ENCODE measurements at places on chromosomes 3 and 15.
A peak's percentile ranks its signal among the peaks of the same experiment; 100 is the strongest.

DNA sequence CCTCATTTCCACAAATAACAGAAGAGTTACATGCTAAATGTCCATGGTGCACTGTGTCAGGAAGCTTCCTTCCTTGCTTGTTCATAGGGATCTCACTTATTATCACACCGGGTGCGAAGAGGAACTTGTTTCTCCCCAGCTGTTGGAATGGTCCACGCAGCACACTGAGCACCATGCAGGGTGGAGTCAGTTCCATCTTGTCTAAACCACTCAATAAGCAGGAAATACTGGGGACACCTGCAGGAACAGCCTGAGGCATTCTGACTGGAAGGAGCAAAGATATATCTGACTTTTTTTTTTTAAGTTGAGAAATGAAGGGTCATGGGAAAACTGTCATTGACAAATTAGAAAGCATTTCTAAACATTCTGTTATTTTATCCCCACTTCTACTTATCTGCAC lies 70.0 kb upstream of the WDR72 start:
- no peak for DNase-seq

DNA sequence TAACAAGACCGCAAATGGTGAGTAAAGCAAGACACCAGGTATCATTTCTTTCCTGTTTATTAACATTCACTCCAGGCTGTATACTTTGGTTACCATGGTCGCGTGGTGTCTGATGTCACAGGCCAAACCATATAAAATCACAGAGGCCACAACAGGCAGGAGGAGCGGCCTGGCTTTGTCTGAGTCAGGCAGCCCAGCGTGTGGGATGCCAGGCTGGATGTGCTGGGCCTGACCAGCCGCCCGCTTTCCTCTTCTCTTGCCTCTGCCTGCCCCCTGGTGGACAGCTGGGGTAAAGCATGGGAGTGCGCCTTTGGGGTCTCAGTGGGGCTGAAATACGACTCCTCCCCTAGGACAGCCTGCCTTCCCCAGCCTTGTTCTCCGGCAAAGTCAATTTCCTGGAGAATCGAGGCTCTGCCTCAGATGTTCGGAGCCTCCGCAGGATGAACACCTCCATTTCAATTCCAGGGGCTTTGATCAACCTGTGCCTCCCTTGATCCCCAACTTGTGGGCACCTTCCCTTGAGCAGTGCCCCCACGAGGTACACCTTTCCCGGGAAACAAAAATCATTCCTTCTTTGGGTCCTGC lies 78.2 kb downstream of the CCNL1 start:
- DNase-seq = no peak

DNA sequence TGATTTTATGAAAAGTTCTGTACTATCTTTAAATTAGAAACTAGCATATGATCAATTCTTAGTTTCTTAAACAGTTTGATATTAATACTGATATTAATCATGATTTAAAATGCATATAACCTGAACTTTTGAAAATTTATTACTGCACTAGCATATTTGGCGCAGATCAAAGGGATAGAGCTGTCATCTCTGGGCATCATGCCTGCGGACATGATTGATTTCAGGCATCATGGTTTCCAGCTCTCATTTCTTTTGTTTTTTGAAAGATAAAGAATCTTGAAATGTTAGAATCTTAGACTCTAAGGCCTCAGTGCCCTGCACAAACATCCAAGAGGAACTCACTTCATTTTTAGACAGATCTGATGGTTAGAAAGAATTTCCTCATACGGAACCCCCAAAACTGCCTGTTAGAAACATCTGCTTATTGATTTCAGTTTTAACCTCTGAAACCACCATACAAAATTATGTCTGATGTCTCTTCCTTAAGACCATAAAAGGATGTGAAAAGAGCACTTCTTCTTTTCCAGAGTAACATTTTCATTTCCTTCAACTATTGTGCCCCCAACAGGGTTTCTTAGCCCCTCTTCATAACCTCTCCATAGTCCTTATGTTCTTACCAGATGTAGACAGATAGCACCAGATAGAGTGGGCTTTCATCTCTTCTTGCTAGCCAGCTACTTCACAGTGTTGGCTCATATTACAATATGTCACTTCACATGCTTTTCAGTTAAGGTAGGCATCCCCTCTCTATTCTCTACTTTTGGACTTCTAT lies 110.8 kb downstream of the BBX start:
- DNase-seq = no peak

- DNase-seq = no peak
Measured at GRCh38 chr3:117084739-117085270, 375.2 kb downstream of the TUSC7 start.

GRCh38 chr3:61560517-61561373 lies 626 bp upstream of the PTPRG start:
- DNase-seq = peak; percentile 54
